Mesothelial cell of epicardium (in vitro differentiated cells): ENCODE measurements at places on chromosomes 5 and 9.

DNA sequence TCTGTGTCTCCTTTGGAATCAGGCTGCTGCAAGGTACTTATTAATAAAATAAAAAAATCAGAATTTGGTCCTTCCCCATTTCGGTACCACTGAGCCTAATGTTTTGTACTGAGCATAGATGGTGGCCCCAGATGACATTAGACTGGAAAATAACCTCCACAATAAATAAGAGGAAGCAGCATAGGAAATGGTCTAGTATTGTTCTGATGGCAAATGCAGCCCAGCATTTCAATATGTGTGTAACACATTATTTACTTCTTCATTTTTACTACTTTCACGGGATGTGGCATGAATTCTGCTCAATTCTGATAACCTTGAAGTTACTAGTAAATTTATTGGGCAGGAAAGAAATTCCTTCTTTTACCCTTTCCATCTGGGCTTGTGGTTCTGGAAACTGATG, 295.6 kb downstream of the ADGRV1 start:
- no peak for DNase-seq

DNA sequence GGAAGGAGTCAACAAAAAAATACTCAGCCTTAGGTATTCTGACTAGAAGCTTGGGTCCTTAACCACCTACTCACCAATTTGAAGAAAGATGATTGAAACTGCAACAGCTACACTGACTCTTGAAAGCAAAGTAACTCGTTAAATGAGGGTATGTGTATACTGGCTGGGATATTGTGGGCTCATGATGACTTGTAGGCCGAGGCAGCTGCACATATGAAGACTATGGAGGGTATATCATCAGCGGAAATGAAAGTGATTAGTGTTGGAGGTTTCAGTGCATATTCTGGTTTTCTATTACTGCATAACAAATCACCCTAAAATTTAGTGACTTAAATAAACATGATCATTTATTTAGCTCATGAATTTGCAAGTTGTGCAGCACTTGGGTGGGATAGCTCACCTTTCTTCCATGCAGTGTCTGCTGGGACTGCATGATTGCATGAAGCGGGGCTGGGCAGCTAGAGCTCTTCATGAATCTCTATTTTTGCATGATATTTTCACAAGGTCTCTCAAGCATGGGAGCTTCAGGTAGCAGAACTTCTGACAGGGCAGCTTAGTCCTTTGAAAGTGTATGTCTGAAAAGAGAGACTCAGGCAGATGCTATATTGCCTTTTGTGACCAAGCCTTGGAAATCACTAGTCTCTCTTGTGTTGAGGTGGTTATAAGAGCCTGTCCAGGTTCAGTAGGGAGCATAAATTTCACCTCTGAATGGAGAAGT, 96.1 kb upstream of the CDKN2B start:
- no peak for DNase-seq

DNA sequence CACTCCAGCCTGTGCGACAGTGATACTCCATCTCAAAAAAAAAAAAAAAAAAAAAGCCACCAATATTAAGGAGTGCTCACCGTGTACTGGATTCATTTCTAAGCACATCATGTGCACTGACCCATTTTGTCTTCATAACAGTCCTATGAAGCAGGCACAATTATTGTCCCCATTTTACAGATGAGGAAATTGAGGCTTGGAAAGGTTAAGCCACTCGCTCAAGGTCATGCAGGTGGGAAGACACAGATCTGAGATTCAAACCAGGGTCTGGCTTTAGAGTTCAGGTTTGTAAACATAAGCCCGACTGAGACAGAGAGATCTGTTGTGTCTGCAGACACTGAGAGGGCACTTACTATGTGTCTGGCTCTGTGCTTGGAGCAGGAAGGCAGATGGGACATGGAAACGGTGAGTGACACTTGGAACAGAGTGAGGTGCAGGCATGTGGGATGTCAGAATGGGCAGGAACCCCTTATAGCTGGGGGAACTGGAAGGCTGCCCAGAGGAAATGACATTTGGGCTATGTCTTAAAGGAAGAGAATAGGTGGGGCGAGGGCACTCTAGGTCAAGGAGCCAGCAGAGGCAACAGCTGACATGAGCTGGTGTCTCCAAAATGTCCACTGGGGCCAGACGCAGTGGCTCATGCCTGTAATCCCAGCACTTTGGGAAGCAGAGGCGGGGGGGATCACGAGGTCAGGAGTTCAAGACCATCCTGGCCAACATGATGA, 69.9 kb downstream of the STK10 start:
- DNase-seq, result no peak

DNA sequence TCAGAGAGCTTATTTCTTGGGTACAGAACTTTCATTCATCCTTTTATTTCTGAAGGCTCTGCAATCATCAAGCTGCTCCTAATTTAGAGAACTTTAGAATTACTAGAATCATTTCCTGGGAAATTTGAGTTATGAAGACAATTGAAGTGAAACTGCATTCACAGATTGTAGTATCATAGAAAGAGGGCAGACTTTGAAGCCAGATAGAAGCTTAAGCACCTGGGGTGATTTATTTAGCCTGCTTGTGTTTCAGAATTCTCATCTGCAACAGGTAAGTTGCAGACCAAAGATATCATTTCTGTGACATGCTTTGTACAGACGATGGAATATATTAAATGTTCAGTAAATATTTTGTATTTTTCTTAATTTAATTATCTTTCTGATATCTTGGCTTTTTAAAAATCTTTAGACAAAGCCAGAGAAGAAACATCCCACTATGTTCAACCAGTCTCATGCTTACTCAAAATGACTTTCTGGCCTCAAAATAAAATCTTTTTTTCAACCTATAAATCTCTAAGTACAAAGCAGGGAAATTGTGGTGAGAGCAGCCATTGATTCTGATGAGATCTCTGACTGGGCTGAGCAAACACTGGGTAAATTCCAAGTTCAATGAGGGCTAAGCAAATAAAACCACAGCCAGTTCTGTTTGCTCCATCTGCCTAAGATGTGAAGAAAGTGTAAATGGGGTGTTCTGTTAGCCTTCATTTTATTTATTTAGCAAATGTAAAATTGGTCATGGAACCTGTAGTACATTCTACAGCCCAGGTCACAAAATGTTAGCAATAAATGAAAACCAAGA, 264.7 kb upstream of the CCNG1 start:
- DNase-seq, result no peak

- no peak for DNase-seq
Observed at GRCh38 chr5:89901983-89902382, 507.6 kb downstream of the CETN3 start.
